ENCODE measurements at places on chromosomes 5 and 9. TPM values are rescaled to one million over a fixed set of nuclear protein-coding genes. Genes with fewer than 3 reads are reported as not detected.
A peak's percentile ranks its signal among the peaks of the same experiment; 100 is the strongest.

Gene STK32A
- 2.5 TPM for total RNA-seq

DNA sequence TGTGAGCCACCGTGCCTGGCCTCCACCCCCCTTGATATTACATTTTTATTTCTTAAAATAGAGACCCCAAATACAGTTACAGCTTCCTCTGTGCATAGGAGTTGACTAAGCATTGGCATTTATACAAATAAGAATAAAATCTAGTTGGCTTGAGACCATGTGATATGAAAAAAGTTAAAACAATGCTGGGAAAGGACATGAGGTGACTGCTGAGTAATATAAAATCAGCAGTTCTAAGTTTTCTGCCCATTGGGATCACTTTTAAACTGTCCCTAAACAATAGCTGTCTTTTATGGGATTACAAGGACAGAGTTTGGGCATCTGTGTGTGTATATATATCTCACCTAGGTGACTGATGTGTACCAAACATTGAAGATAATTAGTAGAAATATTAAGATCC, 96.6 kb downstream of the UBE2R2 start:
- no peak overlapping the region for H3K4me3 ChIP-seq
- no peaks in the 10 kb centered on the region for H3K27me3 ChIP-seq
- DNase-seq: no peak
- H3K36me3 ChIP-seq: peaks cover 3% of the 10 kb centered on the region
- no peaks in the 10 kb centered on the region for H3K4me1 ChIP-seq

- H3K4me3 ChIP-seq: no peak overlapping the region
- H3K36me3 ChIP-seq: no peaks in the 10 kb centered on the region
- H3K27me3 ChIP-seq: no peaks in the 10 kb centered on the region
- no peaks in the 10 kb centered on the region for H3K4me1 ChIP-seq
- H3K27ac ChIP-seq: no peak overlapping the region
Observed at GRCh38 chr9:69812068-69813000, 8.3 kb upstream of the CFAP95 start.

- H3K4me3 ChIP-seq: no peak overlapping the region
- peaks cover 8% of the 10 kb centered on the region for H3K4me1 ChIP-seq
- no peaks in the 10 kb centered on the region for H3K36me3 ChIP-seq
- H3K27me3 ChIP-seq: no peaks in the 10 kb centered on the region
Observed at GRCh38 chr9:16619914-16620520, 250.5 kb downstream of the BNC2 start.

Gene DDX4
- not detected for total RNA-seq

GRCh38 chr9:113398796-113399195, 2.3 kb downstream of the ALAD start:
- H3K36me3 ChIP-seq: no peaks in the 10 kb centered on the region
- no peaks in the 10 kb centered on the region for H3K4me1 ChIP-seq
- no peak overlapping the region for H3K4me3 ChIP-seq

DNA sequence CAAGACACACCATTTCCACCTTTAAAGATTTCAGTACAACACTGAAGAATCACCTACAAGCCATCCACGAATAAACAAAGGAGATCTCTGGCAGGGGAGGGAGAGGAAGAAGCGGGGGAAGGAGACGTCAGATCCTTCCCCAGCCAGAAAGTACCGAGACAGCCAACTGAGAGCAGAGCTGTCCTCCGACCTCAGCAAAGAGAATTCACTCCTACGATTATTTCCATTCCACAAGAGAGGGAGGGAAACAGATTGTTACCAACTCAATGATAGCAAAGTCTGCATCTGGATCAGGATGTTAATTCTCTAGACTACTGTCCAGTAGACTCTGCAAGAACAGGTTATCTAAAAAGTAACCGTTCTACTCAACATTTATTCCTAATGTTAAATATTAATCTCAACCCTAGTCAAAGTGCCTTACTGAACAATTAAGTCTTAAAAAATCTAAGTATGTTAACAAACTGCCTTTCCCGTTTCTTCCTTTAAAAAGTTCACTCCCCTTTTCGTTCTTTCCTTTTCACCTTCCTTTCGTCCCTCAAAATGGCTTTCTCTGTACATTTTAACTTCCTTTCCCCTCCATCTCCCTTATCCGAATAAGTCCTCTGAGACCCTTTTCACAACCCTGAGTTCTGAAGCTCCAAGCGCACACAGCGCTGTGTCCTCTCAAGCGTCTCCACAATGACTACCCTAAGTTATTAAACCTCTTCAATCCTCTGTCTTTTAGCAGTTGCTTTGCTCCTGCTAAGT, 1.4 kb downstream of the CHD1 start:
- no peaks in the 10 kb centered on the region for H3K4me1 ChIP-seq
- H3K36me3 ChIP-seq: peaks cover 12% of the 10 kb centered on the region
- no peaks in the 10 kb centered on the region for H3K27me3 ChIP-seq
- H3K4me3 ChIP-seq: peak overlapping the region; percentile 90
- no peak for DNase-seq
- peak overlapping the region; percentile 48 for H3K27ac ChIP-seq

GRCh38 chr5:154697371-154697770, 57.8 kb upstream of the LARP1 start:
- no peaks in the 10 kb centered on the region for H3K27me3 ChIP-seq
- no peak for DNase-seq
- peaks cover 6% of the 10 kb centered on the region for H3K4me1 ChIP-seq
- H3K27ac ChIP-seq: 0 out of 2 replicates have a peak overlapping the region, but pooled peaks have one; percentile 33
- H3K36me3 ChIP-seq: no peaks in the 10 kb centered on the region

DNA sequence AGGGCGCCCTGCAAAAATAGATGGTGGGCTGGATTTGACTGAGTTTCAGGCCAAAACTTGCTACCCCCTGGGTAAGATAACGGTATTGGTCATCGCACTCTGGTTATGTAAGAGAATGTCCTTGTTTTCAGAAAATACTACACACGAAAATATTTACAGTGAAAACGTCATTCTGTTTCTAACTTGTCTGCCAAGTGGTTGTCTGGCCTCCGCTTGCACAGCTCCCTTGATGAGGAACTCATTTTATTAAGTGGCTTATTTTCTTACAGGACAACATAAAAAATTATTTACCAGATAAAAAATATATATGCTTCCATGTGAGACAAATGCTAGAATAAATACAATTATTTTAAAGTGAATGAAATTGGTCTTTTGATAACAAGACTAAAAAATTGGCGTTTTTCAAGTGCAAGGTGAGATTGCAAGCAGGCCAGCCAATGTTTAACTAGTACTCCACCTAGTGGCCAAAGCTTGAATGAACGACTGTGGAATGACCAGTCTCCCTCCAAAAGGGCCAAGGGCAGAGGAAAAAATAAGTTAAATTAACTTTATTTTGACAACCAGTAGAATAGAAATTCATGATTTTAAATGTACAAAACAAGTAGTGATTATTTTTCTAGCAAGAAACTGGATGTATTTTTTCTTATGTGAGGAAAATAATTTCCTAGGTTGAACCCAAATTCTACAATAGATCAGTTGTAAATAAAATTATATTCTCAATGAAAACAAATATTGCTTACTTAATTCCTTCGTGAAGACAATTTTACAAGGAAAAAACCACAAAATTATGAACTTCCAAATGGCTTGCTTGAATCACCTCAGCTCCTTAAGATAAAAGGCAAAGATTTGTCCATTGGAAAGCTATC, 93.2 kb downstream of the ZFAND5 start:
- no peaks in the 10 kb centered on the region for H3K36me3 ChIP-seq
- no peak overlapping the region for H3K4me3 ChIP-seq
- H3K4me1 ChIP-seq: no peaks in the 10 kb centered on the region
- no peaks in the 10 kb centered on the region for H3K27me3 ChIP-seq
- no peak overlapping the region for H3K27ac ChIP-seq

DNA sequence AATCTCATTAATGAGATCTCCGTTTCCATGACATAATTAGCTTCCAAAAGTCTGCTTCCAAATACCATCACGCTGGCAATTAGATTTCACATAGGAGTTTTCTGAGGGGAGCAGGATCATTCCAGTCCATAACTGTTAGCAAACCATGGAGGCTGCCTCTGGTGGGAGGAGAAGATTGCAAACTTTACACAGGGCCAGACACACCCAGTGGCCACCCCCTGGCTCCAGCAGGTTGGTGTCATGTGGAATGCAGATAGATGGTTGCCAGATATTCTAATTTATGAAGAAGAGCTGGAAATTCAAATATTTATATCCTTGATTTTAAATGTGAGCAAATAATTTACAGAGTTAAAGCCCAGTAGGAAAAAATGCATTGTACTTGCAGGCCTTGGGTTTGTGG, 164.2 kb downstream of the ICE1 start:
- H3K4me1 ChIP-seq: no peaks in the 10 kb centered on the region
- no peaks in the 10 kb centered on the region for H3K27me3 ChIP-seq

DNA sequence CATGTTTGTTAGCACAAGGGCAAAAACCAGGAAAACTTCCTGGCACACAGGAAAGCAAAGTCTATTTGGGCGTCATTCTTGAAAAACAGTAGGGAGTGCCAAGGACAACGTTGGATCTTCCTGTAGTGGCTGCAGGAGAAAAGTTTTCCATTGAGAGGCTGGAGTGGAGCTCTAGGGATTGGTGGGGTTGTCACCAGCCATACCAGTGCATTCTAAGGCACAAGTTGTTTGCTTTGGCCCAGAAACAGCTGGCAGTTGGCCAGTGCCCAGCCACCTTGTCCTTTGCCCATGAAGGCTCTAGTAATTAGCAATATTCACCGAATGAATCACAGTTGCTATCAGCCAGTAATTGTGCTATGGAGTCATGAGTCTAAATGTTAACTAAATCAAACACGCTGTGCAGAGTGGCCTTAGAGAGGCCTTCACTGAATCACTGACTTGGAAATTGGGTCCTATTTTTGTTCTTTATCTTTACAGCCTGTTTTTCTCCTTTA, 26.4 kb downstream of the TNFSF15 start:
- H3K27ac ChIP-seq: no peak overlapping the region
- H3K36me3 ChIP-seq: no peaks in the 10 kb centered on the region
- H3K27me3 ChIP-seq: no peaks in the 10 kb centered on the region
- no peaks in the 10 kb centered on the region for H3K4me1 ChIP-seq

Gene SPATA31C1
- total RNA-seq: not detected

DNA sequence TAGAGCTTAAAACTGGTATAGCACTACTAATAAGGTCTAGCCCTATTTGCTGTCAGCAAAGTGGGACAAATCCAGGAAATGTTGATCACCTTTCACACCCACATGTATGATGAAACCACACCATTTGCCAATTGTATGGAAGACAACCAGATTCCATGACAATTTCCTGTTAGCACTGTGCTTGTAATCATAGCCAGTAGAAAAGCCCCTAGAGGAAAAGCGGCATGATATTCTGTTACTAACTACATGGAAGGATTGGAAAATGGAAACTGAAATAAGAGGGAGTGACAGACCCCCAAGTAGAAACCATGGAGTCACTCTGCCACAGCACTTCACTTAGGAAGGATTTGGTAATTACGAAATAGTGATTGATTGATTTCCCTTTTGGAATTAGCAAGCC, 923 bp downstream of the SPATA6L start:
- peak overlapping the region; percentile 84 for H3K4me3 ChIP-seq
- H3K27me3 ChIP-seq: no peaks in the 10 kb centered on the region
- H3K27ac ChIP-seq: no peak overlapping the region
- peaks cover 23% of the 10 kb centered on the region for H3K4me1 ChIP-seq

DNA sequence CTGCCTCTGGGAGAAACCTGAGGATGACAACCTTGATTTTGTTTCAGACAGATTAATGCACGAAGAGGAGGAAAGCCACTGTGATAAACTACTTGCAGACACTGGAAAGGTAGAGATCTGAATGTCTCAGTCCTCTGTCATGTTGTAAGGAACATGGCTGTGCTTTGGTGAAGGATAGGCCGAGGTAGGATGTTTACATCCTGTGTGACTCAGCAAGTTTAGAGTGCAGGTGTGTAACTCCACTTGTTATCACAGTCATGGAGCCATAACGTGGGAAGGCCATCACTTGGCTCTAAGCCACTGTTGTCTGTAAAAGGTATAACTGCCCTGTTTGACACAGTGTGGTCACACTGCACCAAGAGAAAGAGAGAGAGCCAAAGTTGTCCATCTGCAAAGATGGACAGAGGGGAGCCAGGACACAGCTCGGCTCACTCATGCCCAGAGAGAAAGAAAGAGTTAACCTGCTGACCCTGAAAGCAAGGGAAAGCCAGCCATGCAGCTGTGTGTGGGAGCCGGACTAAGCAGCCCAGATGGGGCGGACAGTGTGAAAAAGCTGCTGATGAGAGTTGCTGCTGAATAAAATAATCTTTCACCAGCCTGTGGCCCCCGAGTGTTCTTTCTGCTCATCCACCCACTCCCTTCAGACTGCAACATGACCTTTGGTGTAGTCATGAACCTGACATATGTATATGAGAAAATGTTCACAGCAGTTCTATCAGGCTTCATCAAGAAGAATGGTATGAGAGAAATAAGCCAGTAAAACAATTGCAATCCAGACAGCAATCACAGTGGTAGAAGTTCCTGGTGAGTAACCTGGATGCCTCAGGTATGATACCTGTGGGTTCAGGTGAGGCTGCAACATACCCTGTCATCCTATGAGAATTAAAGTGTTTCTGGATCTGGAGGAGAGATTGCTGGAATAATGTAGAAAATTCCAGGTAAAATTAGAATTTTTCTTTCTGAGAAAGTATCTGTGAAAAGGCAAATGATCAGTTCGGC, 115.9 kb downstream of the TARS1 start:
- no peak for DNase-seq
- H3K4me3 ChIP-seq: no peak overlapping the region
- H3K27ac ChIP-seq: no peak overlapping the region
- no peaks in the 10 kb centered on the region for H3K4me1 ChIP-seq

DNA sequence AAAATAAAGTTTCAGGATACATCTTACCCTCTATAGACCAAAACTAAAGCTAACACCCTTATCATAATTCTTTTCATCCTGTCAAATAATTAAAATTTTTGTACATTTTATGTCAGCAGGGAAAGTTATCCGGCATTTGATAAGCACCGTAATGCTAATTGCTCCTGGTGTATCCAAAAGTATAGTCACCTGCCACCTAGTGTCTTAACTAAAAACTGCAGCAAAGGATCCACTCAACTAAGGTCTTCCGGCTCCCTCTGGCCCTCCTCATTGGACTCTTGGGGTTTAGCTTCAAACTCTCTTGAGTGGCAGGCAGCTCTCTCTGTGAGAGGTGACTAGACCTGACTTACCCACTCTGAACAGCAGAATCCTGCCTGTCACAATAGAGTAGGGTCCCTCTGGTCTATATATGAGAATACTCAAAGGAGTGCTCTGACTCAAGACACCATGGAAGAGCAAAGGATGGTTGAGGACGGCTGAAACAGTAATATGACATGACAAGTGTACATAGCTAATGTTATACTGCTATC, 60.4 kb upstream of the CAST start:
- peak; percentile 58 for DNase-seq
- H3K27me3 ChIP-seq: no peaks in the 10 kb centered on the region
- no peaks in the 10 kb centered on the region for H3K36me3 ChIP-seq
- H3K4me1 ChIP-seq: no peaks in the 10 kb centered on the region
- H3K4me3 ChIP-seq: no peak overlapping the region

- H3K4me1 ChIP-seq: no peaks in the 10 kb centered on the region
- DNase-seq: no peak
- no peaks in the 10 kb centered on the region for H3K36me3 ChIP-seq
- no peak overlapping the region for H3K4me3 ChIP-seq
- no peaks in the 10 kb centered on the region for H3K27me3 ChIP-seq
Observed at GRCh38 chr9:5485378-5486085, 24.8 kb upstream of the PDCD1LG2 start.
